ENCODE measurements at places on chromosomes 6 and 20.

GRCh38 chr6:68575765-68576439 is 59.2 kb upstream of the ADGRB3 start:
- DNase-seq: peak; percentile 11

DNA sequence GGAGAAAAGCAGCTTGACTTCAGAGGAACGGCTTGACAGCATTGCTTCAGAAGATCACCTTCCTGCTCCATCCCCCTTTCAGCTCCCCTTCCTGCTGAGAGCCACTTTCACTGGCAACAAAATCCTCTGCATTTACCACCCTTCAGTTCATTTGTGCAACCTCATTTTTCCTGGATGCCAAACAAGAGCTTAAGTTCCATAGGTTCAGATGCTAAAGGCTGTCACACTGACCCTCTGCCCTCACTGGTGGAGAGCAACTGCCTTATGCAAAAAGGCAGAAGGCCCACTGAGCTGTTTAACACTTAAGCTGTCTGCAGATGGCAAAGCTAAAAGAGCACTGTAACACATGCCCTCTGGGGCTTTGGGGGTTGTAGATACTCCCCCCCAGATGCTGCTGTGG is 131.2 kb upstream of the SPACA1 start:
- DNase-seq: no peak

GRCh38 chr20:59688999-59689398 is 84.7 kb downstream of the PHACTR3 start:
- no peak for DNase-seq

DNA sequence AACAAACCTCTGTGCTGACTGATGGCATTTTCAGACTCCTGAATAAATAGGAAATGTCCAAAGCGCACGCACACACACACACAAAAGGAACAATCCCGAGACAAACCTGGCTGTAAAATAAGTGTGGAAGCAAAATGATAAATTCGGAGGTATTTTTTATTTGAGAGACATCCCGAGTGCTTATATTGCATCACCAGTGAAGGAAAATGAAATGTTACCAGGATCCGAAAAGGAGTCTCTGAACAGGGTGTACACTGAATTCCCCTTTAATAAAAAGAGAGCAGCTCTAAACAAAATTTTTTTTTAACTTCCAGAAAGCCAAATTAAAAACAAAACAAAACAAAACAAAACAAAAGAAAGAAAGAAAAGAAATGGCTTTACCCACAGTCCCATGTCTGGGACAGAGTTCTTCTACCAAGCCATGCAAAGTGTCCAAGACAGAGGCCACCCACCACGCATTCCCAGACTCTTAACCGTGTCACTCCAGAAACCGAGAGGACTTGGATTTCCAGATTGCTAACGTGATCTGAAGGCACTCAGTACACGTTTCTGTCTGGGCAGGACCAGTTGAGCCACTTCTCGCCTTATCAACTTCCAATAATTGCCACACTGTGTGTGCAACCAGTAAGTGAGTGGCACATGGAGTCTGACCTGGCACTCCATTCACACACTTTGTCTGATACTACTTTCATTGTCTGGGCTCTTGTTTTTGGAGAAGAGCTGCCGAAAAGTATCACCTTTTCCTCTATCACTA is 817 bp downstream of the ME1 start:
- DNase-seq: peak; percentile 52

GRCh38 chr6:125219361-125219895 is 65.9 kb downstream of the TPD52L1 start:
- no peak for DNase-seq

DNA sequence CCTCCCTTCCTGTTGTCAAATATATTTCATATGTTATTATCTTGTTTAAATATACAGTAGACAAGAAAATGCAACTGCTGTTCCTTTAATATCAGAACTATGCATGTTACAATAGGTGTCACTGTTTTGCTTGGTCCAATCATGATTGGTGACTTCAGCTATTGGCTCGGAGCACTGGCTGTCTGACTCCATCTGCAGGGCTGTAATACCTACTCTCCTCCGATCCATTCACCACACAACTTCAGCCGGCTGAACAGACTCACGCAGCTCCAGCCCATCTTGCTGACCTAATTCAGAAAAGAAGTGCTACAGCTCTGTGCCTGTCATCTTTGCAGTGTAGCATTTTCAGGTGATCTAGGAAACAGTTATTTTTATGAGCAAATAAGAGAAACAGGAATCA is at the start of gene BTBD3:
Gene BTBD3, plus strand, starts transcription at position 231 of the 400 bp plus-strand sequence. CDS start 383 bp downstream, outside the sequence.
- DNase-seq: no peak

DNA sequence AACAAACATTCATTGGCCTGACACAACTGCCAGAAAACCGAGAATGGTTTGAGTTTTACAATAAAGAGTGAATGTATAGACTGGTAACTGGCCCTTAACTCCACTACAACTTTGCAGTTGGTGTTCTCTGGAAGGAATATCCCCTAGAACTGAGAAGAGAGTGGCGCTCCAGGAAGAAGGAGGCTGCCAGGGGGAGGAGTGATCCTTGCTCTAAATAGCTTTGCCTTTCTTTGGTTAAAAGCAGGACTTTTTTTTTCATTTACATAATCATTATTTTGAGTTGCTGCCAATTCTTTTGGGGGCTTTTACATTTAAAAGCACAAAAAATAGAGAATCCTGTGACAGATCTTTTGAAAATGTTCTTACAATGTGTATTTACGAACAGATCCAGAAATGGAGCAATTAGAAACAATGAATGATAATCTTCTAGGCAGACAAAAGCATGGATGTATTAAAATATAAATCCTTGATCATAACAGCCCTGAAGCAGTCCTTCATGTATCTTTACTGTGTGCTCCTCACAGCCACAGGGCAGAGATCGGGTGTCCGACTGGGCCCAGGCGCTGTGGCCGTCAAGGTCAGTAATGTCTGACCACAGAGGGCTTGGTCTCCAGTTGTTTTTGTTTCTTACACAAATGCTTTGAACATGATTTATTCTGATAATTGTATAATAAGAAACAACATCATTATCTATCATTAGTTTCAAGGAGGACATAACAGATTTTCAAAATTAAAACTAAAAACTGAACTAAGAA is 612.2 kb downstream of the HDGFL1 start:
- no peak for DNase-seq

GRCh38 chr20:1595333-1595732 is 24.5 kb downstream of the SIRPB1 start:
- no peak for DNase-seq

DNA sequence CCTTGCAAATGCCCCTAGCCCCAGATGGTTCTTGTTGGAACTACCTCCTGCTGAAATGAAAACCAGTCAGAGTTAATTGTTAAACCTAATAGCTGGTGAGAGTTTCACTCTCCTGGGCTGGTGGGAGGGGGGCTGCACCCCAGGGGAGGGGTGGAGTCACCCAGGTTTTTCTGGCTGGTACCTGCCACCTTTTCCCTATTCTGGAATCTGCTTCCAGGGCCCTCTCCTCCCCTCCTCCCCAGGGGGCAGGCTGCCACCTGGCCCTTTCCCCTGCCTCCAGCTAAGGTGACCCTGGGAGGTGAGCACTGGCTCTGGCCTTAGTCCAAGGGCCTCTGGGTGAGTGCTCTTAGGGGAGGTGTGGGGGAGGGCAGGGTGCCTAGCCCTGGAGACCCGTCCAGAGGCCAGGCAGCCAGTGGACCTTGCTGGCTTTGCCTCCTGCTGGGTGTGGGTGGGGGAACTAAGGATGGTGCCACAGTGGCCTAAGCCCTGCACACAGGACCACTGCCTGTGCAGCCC is 48.8 kb upstream of the EPB41L1 start:
- no peak for DNase-seq

GRCh38 chr6:43302126-43302525 is 4.1 kb downstream of the SLC22A7 start:
- DNase-seq: no peak

DNA sequence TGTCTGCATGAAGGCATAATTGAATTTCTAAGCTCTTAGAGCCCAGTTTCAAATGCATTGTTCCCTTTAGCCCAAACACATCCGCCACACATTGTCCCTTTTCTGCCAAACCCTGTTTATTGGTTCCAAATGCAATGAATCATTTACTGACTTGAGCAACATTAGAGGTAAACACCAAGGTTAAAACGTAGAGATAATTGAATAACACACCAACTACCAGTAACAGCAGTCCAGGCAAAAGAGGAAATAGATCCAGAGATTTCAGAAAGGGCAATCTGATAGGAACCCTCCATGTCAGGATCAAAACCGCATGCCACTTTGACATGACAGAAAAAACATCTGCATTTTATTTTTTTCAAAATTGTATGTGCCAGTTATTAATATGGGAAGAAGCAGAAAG is 114.8 kb downstream of the PKHD1 start:
- no peak for DNase-seq

DNA sequence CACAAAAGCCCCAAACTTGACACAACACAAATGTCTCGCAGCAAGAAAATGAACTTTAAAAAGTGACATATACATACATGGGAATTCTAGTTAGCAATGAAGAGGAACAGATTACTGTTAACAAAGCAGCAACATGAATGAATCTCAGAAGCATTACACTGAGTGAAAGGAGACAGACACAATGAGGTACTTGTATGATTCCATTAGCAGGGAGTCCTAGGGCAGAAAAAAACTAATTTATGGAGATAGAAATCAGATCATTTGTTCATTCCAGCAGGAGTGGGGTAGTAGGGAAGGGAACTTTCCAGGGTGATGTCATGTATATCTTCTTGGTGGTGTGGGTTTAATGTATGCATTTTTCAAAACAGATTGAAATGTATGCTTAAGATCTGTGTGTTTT is 524.4 kb downstream of the KIF16B start:
- no peak for DNase-seq

- no peak for DNase-seq
Observed at GRCh38 chr6:7526755-7527154, 14.7 kb upstream of the DSP start.

GRCh38 chr6:144535630-144536029 is 250.5 kb downstream of the UTRN start:
- DNase-seq: no peak

- no peak for DNase-seq
Observed at GRCh38 chr6:35048031-35048613, 93.0 kb downstream of the TCP11 start.

DNA sequence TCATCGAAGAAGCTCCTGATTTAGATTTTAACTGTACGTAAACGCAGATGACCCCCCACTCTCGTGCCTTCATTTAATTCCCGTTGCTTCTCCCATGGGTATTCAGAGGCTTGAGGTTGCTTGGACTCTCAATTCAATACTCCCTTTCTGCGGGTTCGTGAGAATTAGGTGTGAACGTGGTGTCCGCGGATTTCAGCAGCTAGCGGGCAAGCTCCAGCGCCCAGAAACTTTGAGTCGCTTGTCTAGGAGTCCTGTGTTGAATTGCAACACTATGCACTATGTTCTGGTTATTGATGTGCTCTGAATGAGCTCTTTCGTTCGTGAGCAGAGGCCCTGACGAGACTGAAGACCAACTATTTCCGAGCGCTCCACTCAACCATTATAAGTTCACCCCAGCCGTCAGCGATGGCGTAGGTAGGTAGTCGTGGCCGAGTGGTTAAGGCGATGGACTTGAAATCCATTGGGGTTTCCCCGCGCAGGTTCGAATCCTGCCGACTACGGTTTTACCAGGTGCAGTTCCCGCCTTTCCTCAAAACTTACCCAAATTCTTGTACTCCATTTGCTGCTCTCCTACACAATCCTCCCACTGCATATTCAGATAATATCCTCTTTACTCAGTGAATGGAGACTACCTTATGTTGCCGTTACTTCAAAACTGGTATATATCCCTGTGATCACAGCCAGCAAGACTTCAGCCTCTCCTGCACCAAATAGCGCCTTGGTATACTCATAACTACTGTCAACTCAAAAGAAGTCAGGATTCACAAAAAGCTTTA is 72.6 kb upstream of the ZNF184 start:
- peak; percentile 73 for DNase-seq

GRCh38 chr6:135081966-135082365 is 27.3 kb upstream of the HBS1L start:
- no peak for DNase-seq

DNA sequence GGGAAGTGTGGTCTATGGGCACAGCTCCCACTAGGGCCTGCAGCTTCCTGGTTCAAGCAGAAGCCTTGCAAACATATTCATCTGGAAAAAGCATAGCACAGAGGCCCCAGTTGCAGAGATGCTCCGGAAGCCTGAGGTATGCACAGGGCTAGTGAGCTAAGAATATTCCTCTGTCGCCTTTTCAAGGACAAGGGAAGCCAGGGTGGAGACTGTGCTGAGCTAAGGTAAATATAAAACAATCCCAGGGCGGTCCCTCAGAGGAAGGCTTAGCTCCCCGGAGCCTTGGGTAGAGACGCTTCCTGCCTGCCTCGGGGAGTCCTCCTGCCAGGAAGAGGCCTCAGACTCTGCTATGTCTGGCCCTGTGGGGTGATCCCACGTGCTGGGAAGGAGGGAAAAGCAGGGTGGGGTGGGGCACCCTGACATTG is 134.8 kb upstream of the FOXA2 start:
- no peak for DNase-seq

DNA sequence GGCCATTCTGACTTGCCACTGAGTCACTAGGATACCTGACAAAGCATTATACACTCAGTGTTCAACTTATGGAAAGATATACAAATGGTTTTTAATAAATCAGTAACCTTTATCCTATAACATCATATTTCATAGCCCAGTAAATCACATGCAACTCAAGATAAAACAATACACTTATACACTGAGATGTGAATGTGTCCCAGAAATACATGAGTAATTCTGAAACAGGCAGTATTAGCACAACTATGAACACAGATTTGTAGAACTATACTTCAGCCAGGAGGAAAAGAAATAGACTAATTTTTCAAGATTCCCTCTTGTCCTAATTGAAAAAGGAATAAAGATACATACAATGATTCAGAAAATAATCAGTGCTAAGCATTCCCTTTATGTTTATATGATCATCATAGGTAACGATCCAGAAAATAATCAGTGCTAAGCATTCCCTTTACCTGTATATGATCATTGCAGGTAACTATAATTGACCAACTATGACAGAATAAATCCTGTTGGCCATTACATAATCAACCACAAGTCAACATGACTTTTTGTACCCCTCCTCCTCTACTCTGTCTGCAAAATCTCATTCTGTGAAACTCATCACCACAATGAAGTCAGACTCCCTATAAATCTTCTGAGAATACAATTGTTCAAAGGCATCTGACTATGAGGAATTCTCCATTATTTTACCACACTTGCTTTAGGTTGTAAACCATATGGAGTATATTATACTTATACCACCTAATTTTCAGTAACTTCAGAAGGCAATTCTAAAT is 30.3 kb downstream of the HACE1 start:
- peak; percentile 2 for DNase-seq

- peak; percentile 26 for DNase-seq
Observed at GRCh38 chr6:140850438-140850837, 1282.3 kb upstream of the GJE1 start.

DNA sequence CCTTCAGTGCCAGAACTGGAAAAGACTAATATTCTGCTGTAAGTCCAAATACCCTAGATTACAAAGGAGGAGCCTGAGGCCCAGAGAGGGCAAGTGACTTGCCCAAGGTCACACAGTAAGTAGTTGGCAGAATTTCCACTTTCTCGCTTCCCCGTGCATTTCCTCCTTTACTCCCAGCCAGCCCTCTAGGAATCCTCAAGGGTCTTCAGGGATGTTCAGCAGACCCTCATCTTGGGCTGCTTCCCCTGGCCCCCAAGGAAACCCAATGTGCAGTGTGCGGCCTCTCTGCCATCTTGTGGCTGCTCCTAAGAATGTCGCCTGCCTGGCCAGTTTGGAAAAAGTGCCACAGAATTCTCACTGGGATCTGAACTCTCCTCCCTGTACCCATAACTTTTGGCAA is 217.7 kb upstream of the LRFN2 start:
- no peak for DNase-seq

GRCh38 chr6:142940487-142940886 is 4.5 kb downstream of the HIVEP2 start:
- DNase-seq: no peak

All from A172 (cell line).